ENCODE measurements at places on chromosomes 11 and 22.

DNA sequence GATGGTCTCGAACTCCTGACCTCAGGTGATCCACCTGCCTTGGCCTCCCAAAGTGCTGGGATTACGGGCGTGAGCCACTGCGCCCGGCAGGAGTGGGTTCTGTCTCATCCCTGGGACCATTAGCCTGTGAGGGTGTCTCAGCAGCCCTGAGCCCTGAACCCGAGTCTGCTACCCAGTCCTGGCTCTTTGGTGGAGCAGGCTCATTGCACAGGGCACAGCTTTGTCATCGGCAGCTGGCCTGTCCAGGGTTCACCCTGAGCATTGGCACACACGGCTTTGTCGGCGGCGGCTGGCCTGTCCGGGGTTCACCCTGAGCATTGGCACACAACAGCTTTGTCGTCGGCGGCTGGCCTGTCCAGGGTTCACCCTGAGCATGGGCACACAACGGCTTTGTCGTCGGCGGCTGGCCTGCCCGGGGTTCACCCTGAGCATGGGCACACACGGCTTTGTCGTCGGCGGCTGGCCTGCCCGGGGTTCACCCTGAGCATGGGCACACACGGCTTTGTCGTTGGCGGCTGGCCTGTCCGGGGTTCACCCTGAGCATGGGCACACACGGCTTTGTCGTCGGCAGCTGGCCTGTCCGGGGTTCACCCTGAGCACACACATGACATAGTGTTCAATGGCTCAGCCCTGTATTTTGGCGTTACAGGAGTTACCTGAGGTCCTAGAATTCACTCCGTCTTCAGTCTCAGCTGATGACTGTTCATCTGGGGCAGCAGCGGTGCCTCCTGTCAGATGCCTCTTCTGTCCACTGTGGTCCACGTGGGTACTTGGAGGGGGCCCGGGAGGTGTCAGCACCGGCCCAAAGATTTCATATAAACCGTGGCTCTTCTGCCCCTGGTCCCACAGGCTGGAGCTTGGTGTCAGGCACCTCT lies 1082.5 kb downstream of the BRD1 start:
- no peak for DNase-seq

- no peak for DNase-seq
These were observed 19.2 kb downstream of the PDGFB start for GRCh38 chr22:39225591-39225990.

DNA sequence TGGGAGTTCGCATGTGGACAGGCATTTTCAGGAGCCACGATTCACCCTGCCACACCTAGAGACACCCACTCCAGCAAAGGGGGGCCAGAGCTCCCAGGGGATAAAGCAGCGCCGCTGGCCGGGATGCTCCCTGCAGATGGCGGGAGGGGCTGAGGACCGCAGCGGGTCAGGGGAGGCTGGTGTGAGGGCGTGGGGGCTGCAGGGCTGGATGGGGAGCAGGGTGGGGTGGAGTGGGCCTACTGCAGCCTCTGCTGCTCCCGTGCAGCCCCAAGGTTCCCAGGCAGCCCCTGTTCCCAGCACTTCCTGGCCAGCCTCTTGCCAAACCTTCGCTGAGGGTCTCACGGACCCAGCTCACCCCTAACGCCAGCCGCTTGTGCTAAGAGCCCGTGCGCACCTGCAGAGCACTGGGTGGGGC lies 13.0 kb downstream of the MUC5B start:
- no peak for DNase-seq

DNA sequence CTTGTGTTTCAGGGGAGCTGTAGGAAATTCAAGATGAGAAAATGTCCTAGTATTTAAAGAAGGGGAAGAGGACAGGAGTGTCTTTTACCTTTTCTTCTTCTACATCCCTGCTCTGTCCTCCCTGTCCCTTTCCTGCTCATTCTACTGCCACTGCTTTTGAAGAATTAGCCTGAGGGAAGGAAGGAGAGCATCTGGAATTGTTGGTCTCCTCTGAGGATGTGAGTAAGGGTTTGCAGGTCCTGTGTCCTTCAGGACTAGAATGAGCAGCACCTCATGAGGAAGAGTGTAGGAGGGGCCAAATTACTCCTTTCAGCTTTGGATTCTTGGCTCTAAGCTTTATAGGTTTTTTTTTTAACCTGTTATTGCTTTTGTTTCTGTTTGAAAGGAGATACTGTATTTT lies 24.2 kb downstream of the SNU13 start:
- no peak for DNase-seq

DNA sequence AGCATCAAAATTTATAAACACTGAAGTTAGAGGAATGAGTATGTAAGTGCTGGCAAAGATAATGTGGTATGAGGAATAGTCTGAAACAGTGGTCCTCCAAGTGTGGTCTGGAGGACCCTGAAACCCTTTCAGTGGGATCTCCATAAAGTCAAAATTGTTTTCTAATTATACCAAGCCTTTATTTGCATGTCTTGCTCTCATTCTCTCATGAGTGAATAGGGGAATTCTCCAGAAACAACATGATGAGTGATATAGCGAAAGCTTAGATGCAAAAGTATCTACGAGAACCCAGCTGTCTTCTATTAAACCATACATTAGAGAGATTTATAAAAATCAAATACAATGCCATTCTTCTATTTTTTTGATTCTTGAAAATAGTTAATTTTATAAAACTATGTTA lies 145.0 kb upstream of the RAG2 start:
- no peak for DNase-seq

DNA sequence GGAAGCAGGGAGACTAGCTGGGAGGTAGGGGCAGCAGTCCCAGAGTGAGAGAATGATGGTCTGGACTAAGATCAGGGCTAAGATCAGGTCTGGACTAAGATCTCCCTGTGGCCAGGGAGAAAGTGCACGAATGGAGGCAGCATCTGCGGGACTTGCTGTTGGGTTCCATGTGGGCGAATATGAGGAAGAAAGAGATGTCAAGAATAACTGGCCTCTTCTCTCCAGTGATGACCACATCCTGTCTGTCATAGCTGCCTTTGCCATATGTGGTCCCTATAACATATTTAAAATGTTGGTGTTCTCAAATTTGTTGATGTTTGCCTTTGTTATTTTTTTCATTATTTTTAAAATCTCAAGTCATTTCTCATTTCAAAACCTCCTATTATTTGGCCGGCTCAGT lies 27.4 kb upstream of the CXCR5 start:
- no peak for DNase-seq

DNA sequence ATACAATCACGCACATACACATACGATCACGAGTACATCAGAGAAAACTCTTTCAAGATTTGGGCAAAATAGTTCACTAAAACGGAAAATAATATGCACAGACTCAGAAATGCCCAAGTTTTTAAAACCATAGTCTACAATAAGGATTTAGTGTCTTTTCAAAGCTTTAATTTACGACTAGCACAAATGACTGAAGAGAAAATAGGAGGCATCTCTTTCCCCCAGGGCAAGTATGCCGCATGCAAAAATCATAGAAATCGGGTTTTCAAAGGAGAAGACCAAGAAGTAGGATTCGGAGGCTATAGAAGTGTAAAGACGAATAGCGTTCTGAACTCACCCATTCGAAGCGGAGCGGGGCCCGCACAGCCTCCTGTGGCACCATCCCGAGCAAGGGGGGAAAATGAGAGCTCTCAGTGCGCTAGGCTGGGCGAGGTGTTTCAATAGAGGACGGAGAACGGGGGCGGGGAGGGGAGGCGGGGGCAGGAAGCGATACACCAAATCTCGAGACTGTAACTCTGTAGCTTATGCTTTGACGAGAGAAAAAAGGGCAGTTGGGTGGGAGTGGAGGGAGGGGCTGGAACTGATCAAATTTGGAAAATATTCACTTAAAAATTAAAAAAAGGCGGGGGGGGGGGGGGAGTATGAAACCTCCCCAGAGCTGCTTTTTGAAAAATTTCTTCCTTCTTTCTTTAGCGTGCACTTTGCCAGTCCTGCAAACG lies 15.8 kb downstream of the BLID start:
- no peak for DNase-seq

DNA sequence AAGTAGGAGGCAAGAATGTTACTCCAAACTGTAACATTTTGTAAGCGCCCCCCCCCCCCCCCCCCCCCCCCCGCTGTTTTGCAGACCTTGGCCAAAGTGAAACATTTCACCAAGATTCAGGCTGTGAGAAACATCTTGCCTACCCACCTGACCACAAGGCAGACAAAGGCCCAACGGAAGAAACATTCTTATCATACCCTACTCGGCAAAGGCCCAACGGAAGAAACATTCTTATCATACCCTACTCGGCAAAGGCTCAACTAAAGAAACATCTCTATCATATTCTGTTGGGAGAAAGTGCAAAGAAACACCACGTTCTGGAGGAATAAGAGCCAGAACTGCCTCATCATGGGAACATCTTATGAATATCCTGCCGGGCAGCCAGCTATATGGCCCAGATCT lies 117.1 kb downstream of the JRKL start:
- DNase-seq: no peak

GRCh38 chr11:93887111-93887510 lies 36.7 kb upstream of the VSTM5 start:
- DNase-seq: no peak

GRCh38 chr11:105582497-105582896 lies 27.4 kb upstream of the GRIA4 start:
- DNase-seq: no peak

Data from central memory CD4-positive, alpha-beta T cell (primary cell).